ENCODE measurements at places on chromosomes 3 and 15.

DNA sequence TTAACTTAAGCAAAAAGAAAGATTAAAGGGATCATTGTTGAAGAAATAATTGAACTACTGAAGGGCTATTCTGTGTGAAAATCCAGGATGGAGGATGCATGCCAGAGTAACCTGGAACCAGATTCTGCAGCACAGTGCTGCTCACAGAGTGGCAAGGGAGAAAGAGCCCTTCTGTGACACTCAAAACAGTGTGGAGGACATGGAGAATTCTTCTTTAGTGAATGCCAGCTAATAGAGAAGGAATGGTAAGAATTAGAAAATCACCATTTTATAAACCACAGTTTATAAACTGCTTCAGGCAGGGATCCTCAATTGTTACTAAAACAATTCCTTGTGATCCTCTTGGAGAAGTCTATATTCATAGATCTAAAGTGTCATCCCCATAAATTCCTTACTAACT lies 70.4 kb upstream of the ARHGEF26 start:
- H3K4me1 ChIP-seq, result peaks cover 20% of the 10 kb centered on the region
- no peaks in the 10 kb centered on the region for H3K27me3 ChIP-seq
- H3K4me3 ChIP-seq, result no peak overlapping the region
- peak; percentile 57 for DNase-seq

- no peak overlapping the region for H3K27ac ChIP-seq
- no peaks in the 10 kb centered on the region for H3K27me3 ChIP-seq
- DNase-seq, result no peak
- no peaks in the 10 kb centered on the region for H3K36me3 ChIP-seq
- no peaks in the 10 kb centered on the region for H3K4me1 ChIP-seq
Observed at GRCh38 chr3:147538034-147538433, 128.9 kb downstream of the ZIC1 start.

- peaks cover 26% of the 10 kb centered on the region for H3K27me3 ChIP-seq
- H3K27ac ChIP-seq, result no peak overlapping the region
Observed at GRCh38 chr3:51799879-51800749, 21.1 kb upstream of the IQCF6 start.

DNA sequence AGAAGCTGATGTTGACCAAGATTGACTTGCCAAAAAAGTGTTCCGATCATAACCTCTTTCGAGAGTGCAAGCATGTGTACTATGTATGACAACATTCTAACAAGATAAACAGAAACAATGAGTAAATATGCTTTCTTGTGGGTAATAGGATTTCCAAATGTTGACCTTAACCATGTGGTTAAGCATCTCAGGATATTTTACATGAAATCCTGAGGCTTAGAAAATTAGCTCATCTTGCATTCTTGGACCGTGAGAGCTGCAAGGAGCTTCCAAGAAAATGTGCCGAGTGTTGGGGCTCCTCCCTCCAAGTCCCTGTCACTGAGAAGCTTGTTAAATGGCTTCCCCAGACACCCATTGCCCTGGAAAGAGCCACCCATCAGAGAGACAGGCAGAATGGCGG lies 50.1 kb downstream of the C3orf20 start:
- H3K4me1 ChIP-seq, result peaks cover 24% of the 10 kb centered on the region
- DNase-seq, result peak; percentile 90
- no peak overlapping the region for H3K4me3 ChIP-seq
- peak overlapping the region; percentile 47 for H3K27ac ChIP-seq
- 0 out of 2 replicates have a peak, but pooled peaks cover 2% of the 10 kb centered on the region for H3K27me3 ChIP-seq
- no peaks in the 10 kb centered on the region for H3K36me3 ChIP-seq

GRCh38 chr3:27043328-27043955 lies 325.7 kb downstream of the NEK10 start:
- no peaks in the 10 kb centered on the region for H3K27me3 ChIP-seq
- no peak for DNase-seq
- H3K36me3 ChIP-seq, result no peaks in the 10 kb centered on the region
- H3K4me1 ChIP-seq, result no peaks in the 10 kb centered on the region
- no peak overlapping the region for H3K27ac ChIP-seq

GRCh38 chr15:95134431-95135110 lies 903.2 kb downstream of the MCTP2 start:
- no peak overlapping the region for H3K27ac ChIP-seq
- peak; percentile 4 for DNase-seq
- peaks cover 42% of the 10 kb centered on the region for H3K4me1 ChIP-seq
- no peaks in the 10 kb centered on the region for H3K36me3 ChIP-seq

DNA sequence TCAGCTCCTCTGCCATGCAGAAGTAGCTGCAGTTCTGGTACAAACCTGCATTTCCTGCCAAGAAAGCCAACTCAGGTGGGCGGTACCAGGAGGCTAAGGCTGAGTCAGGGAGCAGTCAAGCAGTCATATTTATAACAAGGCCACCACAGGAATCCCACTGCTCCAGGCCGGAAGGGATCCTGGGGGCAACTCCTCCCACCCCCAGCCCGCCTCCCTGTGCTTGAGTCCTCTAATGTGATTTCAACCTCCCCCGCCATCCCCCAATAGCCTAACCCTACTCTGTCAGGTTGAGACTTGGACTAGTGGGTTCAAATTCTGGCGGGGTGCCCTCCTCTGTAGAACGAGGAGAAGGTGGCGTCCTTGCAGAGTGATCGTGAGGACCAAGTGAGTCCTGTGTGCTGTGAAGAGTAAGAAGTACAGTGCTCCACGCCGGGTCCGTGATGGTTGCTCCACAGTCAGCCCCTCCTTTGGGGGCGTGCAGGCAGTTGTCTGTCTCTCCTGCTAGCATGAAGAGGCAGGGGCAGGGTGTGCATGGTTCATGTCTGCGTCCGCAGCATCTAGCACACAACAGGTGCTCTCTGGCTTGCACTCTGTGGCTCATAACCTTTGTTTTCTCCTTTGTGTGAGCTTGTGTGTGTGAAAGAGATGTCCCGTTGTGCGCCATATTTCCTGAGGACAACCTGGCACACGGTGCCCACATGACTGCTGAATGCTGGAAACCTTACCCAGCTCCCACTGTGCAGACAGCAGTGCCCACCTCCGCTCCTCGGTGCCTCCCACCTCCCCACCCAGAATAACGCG lies 78.3 kb downstream of the SMAD6 start:
- peaks cover 9% of the 10 kb centered on the region for H3K36me3 ChIP-seq
- H3K27ac ChIP-seq, result peak overlapping the region; percentile 76
- H3K4me3 ChIP-seq, result no peak overlapping the region
- H3K4me1 ChIP-seq, result peaks cover 43% of the 10 kb centered on the region
- no peaks in the 10 kb centered on the region for H3K27me3 ChIP-seq
- DNase-seq, result peak; percentile 94

DNA sequence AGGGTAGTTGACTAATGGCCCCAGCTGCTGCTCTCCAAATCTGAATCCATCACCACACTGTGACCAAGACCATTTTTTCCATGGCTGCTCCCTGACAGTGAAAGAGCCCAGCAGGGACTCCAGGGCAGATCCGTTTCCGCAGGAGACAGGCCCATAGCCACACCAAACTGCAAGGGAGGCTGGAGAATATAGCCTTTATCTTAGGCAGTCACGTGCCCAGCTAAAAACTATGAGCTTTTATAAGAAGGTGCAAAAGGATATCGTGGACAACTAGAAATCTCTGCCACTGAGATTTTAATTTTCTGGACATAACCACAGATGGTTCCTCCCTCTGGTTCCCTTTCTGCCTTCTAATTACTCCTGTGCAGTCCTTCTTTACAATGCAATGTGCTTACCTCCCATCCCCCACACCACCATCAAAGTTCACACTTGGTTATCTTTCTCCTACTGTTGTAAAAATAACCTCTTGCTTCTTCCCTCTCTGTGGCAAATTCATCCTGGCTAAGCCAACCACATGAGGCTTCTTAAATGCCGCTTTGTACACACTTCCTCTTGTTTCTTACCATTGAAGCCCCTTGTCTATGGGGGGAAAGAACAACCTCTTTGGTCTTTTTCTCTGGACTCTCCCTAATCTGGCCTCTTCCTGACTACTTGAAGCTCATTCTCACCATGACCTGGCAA lies 233.7 kb downstream of the SHQ1 start:
- no peaks in the 10 kb centered on the region for H3K27me3 ChIP-seq
- no peak overlapping the region for H3K27ac ChIP-seq
- no peaks in the 10 kb centered on the region for H3K36me3 ChIP-seq
- H3K4me3 ChIP-seq, result no peak overlapping the region
- no peaks in the 10 kb centered on the region for H3K4me1 ChIP-seq
- DNase-seq, result no peak

DNA sequence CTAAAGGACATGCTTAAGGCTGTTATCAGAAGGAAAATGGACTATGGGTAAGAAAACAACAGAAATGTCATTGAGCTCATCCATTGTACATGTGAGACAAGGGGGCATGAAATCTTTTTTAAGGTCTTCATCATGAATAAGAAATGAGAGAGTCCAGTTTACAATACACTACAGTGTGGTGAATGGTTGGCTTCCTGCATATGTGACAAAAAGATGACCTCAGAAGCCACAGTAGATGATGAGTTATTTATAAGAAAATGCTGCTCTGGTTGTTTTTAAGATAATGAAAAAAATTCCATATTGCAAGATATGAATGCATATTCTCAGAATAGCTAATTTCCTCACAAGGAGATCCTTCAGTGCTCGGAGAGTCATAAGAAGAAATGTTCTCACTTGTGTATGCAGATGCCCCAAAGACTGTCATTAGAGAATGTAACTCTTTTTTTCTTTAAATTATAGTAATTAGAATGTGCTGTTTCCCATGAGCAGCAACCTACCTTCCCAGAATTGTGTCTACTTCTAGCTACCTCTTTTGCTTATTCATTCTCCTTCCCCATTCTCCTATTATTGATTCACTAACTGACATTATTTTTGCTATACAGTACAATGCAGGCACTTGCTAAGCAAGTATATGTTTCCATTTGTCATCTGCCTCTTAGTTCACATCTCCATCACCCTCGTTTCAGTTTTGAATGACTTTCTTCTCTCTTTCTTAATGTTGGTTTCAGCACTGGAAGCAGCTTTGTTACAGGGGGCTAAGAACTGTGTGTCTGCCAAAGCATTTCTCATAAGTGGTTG lies 152.0 kb upstream of the PEX5L start:
- no peaks in the 10 kb centered on the region for H3K4me1 ChIP-seq
- H3K36me3 ChIP-seq, result no peaks in the 10 kb centered on the region
- DNase-seq, result no peak
- H3K4me3 ChIP-seq, result no peak overlapping the region
- no peaks in the 10 kb centered on the region for H3K27me3 ChIP-seq
